ENCODE measurements at places on chromosomes 3 and 15. TPM values are rescaled to one million over a fixed set of nuclear protein-coding genes. Genes with fewer than 3 reads are reported as not detected.

The ZIC4 gene
- total RNA-seq = not detected

The SERPINI1 gene
- 3.8 TPM for total RNA-seq

The PAQR5 gene
- total RNA-seq = 5.0 TPM

The BSN gene
- 0.41 TPM for total RNA-seq

The TTC21A gene
- total RNA-seq = 0.85 TPM

The C3orf22 gene
- not detected for total RNA-seq

The UROC1 gene
- total RNA-seq = not detected

The PEX11A gene
- 14.8 TPM for total RNA-seq

The PLS1 gene
- 0.96 TPM for total RNA-seq

The ALPK3 gene
- total RNA-seq = 51.0 TPM

The NTRK3 gene
- 1.5 TPM for total RNA-seq

The EPHA3 gene
- 5.4 TPM for total RNA-seq

The CLDN11 gene
- total RNA-seq = 15.8 TPM

The LRRC2 gene
- total RNA-seq = 7.0 TPM

The B3GALNT1 gene
- 27.6 TPM for total RNA-seq

The AMOTL2 gene
- total RNA-seq = 119 TPM

The STRIT1 gene
- total RNA-seq = not detected

The PIGZ gene
- 5.4 TPM for total RNA-seq

The ITIH4 gene
- 1.2 TPM for total RNA-seq

The UBE2E2 gene
- 31.0 TPM for total RNA-seq

The HACD2 gene
- 22.7 TPM for total RNA-seq

The SCG3 gene
- total RNA-seq = not detected

The TIPIN gene
- total RNA-seq = 1.4 TPM

The CERS3 gene
- not detected for total RNA-seq

The MINDY2 gene
- total RNA-seq = 30.0 TPM

The MST1 gene
- 8.0 TPM for total RNA-seq

The ARPP21 gene
- total RNA-seq = not detected

The RPP25 gene
- total RNA-seq = 9.4 TPM

The STAG1 gene
- 24.8 TPM for total RNA-seq

The PPM1L gene
- 47.4 TPM for total RNA-seq

The TIGIT gene
- total RNA-seq = not detected

The TAGLN3 gene
- not detected for total RNA-seq

The ECE2 gene
- 1.6 TPM for total RNA-seq

The KBTBD13 gene
- 2.6 TPM for total RNA-seq

The C3orf20 gene
- not detected for total RNA-seq

Data from right atrium auricular region (tissue), 2 donors.